Caco-2 (cell line): ENCODE measurements at places on chromosomes 11 and 22. TPM values are rescaled to one million over a fixed set of nuclear protein-coding genes. Genes with fewer than 3 reads are reported as not detected.

NAV2 gene
- total RNA-seq, result 63.5 and 64.7 TPM in 2 replicates

STK33 gene
- 0.51 and 0.98 TPM in 2 replicates for total RNA-seq

TRMU gene
- 73.9 and 78.4 TPM in 2 replicates for total RNA-seq

CD6 gene
- 0.23 TPM in 2 replicates for total RNA-seq

DNA sequence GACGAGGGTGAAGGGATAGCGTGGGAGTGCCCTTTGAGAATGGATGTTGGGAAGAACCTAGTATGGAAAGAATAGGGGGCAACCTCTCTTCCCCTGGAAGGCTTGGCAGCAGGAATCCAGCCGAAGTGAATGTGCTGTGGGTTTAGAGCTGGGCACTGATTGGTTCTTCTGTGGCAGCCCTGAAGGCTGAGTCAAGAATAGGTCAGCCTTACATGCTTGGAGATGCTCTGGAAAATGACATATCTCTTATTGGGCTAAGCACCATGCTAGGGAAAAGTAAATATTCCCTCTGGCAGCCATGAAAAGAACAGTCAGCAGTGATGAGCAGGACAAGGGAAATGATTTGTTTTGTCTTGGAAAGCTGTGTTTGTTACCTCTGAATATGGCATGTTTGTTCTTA lies 149.5 kb downstream of the COMMD9 start:
- DNase-seq, result no peak

DNA sequence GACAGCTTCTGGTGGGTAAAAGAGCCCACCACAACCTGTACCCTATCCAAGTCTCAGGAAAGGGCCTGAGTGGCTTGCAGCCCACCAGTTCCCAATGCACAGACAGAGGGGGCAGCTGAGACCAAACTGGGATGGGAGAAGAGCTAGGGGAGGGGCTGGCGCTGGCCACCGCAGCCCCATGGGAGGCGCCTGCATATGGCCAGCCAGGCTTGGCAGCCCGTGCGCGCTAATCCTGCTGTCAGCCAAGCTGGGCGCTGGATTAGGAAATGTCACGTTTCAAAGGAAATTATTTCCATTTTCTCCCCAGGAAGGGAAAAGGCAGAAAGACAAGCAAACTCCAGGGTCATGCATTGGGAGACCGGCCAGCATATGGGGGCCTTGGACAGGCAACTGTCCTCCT lies 236.8 kb downstream of the BUD13 start:
- no peak for DNase-seq

GRCh38 chr11:132644520-132645239 lies 887.6 kb downstream of the OPCML start:
- DNase-seq, result no peak

DNA sequence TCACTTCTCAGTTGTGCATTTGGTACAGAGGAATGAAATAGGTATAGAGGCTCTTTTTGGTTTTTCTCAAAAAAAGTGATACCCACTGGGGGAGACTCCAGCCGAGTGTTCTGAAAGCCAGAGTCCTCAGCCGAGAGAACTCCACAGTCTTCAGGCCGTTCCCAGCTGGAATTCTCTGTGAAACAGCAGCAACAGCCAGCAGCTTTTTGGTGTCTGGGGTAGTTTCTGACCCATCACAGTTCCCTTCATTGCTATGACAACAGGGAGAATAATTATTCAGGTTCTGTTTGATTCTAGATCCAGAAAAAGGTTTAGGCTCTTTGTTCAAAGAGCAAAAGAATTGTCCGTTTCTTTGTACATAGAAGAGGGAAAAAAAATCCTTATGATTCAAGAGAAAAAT lies 84.6 kb downstream of the C22orf31 start:
- no peak for DNase-seq

DNA sequence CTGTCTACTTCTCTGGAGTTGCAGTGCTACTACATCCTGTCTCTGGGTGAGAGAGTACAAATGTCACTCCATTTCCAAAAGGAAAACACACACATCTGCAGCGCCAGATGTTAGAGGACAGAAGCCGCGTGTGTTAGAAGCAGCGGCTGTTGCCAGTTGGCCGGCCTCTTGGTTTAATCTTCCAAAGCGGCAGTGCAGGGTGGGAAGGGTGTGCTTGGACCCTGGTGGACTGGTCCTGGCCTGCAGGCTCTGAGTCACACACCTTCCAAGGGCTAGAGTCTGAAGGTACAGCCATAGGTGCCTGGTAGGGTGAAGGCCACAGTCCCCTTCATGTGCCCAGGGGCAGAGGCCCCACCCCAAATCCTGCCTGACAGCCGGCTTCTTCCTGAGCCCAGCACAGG lies 99.8 kb downstream of the CTTN start:
- no peak for DNase-seq

DNA sequence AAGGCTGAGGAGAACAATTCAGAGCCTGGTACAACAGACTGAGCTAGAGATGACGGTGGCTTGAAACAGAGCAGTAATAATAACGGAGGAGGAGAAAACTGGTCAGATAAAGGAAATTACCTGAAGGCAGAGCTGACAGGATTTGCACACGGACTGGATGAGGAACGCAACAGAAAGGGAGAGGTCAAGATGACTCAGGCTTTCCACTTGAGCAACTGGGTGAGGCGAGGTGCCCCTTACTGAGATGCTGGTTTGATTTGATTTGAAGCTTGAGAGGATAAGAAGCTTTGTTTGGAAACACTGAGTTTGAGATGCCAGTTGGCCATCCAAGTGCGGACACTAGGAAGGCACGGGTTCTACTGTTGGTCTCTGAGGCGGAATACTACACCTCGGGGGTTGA lies 35.4 kb upstream of the NRIP3 start:
- no peak for DNase-seq
